ENCODE measurements at places on chromosomes 12 and 14. TPM values are rescaled to one million over a fixed set of nuclear protein-coding genes. Genes with fewer than 3 reads are reported as not detected.

NGB gene
- total RNA-seq: 0.35 TPM

AICDA gene
- total RNA-seq: 0.30 TPM

MUCL1 gene
- total RNA-seq: not detected

GRCh38 chr14:103227094-103227768 lies 104.0 kb downstream of the TNFAIP2 start:
- DNase-seq: no peak

GRCh38 chr12:131057211-131057721 lies 103.6 kb downstream of the ADGRD1 start:
- no peak for DNase-seq

DNA sequence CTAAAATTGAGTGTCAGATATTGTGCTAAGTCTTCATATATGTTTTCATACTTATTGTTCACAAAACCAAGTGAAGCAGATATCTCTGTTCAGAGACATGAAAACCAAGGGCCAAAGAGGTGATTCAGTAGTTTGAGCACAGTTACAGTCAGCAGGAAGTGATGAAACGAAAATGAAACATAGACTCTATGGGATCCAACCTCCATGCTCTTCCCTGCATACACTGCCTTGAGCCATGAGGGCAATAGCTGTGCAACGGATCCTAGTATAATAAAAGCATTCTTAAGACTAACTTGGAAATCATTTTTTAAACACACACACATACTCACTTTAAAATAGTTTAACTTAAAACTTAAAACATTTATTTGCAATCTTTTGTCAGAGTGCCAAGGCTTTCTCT lies 27.9 kb downstream of the ESR2 start:
- peak; percentile 29 for DNase-seq

- DNase-seq: peak; percentile 100
Observed at GRCh38 chr12:50246873-50247612, 36.3 kb downstream of the LIMA1 start.

GRCh38 chr14:77052281-77053044 lies 24.0 kb upstream of the IRF2BPL start:
- no peak for DNase-seq

NOXRED1 gene
- total RNA-seq: not detected

COX8C gene
- total RNA-seq: not detected

- DNase-seq: no peak
Observed at GRCh38 chr12:30268041-30268440, 427.6 kb downstream of the IPO8 start.

DNA sequence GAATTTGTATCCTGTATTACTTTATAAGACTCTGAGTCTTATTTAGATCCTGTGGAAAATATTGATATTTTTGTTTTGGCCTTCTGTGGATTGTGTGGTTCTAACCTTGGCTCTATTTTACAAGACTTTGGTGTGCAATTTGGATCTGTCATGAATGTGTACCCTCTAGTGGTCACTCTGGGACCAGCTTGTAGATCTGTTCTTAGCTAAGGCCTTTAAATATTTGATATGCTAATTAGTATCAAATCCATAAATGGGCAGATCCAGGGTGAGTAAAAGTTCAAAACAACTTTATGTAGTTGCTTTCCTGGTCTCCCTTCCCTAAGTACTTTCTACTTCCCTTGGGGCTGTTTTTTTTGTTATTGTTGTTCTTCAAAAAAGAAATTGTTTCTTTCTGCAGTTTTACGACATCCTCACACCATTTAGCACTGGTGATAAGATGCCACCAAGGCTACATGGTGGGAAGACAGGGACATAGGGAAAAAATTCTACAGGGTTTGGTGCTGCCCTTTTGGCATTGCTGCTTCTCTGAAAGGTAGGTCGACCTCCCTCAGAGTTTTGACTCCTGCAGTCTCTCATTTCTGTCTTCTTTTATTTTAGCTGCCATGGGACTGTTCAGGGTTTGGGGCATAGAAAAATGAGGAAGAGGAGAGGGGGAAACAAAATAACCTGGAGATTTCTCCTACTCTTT lies 238.5 kb downstream of the GPHN start:
- DNase-seq: peak; percentile 69

DNA sequence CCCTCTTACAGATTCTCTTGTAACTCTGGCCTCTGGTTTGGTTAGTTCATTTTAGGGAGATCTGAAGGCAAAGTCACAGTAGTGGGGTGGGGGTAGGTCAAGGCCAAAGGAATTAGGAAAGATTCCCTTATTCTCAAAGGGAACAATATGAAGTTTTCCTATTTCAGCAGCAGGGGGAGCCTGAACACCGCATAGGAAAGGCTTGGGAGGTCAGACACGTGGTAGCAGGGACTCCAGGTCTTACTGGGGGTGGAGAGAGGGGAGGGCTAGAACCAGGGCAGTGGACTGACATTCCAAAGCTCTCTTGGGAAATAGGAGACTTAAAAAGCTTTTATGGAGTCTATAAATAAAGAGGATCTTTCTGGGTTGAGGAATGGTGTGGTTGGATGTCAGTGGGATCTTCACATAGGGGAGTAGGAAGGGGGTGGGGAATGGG lies 1.3 kb downstream of the ZC3H10 start:
- DNase-seq: peak; percentile 92

GALNT16 gene
- 1.1 TPM for total RNA-seq

- DNase-seq: no peak
Observed at GRCh38 chr14:76870166-76870565, 44.0 kb downstream of the LRRC74A start.

TROAP gene
- 6.6 TPM for total RNA-seq

DNA sequence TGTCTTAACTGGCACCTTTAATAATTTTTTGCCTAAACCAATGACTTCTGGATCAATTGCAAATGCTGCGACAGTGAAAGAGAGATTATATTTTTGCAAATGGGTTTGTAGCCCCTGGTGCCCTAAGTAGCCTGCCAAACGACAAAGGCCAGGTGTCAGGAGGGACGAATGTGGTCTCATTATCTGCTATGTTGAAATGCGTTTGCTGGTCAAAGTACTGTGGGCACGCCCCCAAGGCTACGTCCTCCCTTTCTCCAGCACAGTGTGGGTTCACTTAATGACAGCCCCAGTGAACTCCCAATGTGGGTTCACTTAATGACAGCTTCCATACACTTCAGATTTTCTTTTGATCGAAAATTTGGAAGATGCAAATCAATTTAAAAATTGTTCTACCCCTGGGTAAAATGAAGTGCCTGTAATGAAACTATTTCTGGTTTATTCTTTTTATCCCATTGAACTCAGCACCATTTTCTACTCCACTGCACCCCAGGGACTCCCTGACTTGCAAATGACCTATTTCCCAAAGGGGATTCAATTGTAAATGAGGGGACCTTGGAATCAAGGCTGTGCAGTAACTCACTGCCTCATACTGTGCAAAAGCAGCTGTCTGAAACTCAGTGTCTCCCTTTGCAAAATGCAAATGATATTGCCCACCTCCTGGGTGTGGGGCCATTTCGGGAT lies 1.4 kb downstream of the SERPINA11 start:
- DNase-seq: no peak

DNA sequence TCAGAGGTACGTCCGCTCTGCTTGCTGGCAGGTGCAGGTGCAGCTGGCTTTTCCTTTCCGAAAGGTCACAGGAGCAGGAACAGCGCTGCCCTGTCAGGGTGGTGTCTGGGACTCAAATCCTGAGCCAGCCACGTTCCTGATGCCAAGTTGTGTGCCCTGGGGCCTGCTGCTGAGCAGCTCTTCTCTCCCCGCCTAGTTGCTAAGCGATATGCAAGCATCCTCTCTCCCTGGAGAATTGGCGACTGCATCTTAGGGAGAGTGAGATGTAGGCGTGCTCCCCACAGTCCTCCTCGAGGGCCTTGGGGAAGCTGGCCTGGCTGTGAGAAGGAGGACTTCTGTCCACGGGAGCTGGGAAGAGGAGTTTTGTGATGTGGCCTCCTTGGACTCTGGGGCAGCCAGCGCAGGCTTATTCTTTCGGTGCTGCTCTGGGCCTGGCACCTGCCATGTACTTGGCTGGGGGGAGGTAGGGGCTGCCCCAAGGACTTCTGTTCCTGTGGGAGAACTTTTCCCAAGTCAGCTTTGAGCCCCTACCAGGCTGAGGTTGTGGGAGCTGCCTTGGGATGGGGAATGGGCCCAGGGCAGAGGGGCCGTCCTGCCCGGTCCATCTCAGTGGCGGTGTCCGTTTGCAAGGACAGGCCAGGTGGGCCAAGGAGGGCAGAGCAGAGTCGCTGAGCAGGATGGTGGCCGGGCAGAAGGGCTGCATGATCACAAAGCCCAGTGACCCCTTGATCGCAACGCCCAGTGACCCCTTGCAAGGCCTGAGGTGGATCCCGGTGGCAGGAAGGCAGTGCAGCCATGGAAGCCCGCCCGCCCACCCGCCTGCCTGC lies 183.5 kb downstream of the ADGRD1 start:
- DNase-seq: no peak

DNA sequence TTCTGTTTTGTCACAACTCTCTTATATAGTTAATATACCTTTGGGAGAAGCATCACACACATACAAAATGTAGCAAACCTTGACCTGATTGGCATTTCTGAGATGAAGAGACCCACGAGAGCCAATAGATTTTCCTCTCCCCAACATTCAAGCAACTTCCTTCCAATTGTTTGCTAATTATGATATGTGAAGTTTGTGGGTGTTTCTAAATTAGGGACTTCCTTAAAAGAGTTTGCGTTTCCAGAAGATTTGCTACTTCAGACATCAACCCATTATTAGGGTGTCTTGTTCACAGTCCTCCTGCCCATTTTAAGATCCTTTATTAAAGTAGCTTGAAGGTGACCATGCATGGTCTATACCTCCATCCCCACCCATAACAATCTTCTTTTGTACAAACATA lies 9.4 kb downstream of the AICDA start:
- no peak for DNase-seq

RERGL gene
- not detected for total RNA-seq

- no peak for DNase-seq
Observed at GRCh38 chr12:58293308-58293982, 352.1 kb downstream of the ATP23 start.

FBLN5 gene
- 3.0 TPM for total RNA-seq

- DNase-seq: no peak
Observed at GRCh38 chr12:17134315-17134714, 528.4 kb upstream of the LMO3 start.

- peak; percentile 54 for DNase-seq
Observed at GRCh38 chr14:80216818-80217217, 5.5 kb upstream of the DIO2 start.

MANSC4 gene
- total RNA-seq: not detected

All from renal cortical epithelial cell (primary cell).